Activated CD4-positive, alpha-beta T cell treated with anti-CD3 and anti-CD28 coated beads, Interleukin-2, amount 50 U/mL, for 48 hours (primary cell): ENCODE measurements at places on chromosomes 6 and 20.

- no peak for DNase-seq
These were observed 14.4 kb downstream of the SNPH start for GRCh38 chr20:1280195-1281102.

GRCh38 chr20:2798814-2799213, 1.6 kb downstream of the CPXM1 start:
- DNase-seq = no peak

DNA sequence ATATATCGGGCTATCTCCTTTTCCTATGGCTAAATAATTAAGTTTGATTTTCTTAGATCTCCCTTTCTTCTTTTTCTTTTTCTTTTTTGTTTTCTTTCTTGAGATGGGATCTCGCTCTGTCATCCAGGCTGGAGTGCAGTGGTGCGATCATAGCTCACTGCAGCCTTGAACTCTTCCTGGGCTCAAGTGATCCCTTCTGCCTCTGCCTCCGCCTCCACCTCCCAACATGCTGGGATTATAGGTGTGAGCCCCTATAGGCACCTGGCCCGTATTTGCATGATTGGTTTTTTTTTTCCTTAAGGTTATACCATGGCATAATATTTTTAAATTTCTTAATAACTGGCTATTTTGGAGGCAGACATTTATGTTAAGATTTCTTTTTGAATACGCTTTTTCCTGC, 106.3 kb downstream of the SCAF8 start:
- DNase-seq = no peak

DNA sequence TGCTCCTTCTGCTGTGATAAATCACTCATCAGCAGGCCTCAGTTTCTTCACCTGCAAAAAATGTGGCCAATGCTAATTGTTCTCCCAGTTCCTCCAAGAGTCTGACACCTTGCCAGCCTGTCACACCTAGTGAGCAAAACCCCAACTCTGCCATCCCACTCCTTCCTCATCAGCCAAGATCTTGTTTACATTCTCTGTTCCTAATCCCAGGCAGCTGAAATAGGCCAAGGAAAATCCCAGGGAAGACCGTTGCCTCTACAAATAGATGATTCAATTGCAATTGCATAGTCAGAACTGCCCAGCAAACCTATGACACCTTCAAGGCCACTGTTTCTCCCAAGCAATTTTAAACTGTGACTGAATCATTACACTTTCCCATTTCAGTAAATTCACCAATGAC, 78.7 kb downstream of the GMDS start:
- no peak for DNase-seq

GRCh38 chr6:31690231-31691077, 9.6 kb upstream of the LY6G5C start:
- no peak for DNase-seq

DNA sequence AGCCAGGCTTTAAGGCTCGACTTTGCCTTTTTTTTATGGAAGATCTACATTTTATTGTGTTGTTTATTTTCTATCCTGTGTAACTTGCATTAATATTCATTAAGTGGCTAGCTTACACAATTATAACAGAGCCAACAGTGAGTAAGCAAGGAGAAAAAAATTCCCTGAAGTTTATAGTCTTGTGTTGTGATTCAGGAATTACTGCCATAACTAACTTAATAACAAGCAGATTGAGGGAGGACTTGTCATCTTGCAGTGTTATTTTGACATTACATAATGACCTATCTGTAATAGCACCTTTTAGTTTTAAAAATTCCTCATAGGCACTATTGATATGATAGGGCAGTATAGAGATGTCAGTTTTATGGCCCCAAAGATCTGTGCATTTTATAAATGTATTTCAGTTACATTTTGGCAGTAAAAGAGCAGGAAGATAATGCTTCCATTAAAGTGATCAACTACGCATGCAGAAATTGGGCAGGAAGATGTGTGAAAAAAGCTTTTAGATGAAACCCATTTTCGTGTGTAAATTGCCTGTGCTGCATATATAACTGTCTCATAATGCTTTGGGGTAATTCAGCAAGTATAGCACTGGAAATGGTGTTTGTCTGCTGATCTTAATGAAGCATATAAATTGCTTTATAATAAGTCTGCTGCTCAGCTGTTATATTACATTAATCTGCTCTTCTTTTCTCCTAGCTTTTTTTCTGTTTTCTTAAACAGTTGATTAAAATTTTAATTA, 123.0 kb downstream of the SMAP1 start:
- DNase-seq = no peak

- DNase-seq = no peak
These were observed 200.7 kb upstream of the BMP2 start for GRCh38 chr20:6566821-6567220.

- DNase-seq = peak; percentile 61
These were observed 66.7 kb downstream of the RPP21 start for GRCh38 chr6:30411515-30412207.

DNA sequence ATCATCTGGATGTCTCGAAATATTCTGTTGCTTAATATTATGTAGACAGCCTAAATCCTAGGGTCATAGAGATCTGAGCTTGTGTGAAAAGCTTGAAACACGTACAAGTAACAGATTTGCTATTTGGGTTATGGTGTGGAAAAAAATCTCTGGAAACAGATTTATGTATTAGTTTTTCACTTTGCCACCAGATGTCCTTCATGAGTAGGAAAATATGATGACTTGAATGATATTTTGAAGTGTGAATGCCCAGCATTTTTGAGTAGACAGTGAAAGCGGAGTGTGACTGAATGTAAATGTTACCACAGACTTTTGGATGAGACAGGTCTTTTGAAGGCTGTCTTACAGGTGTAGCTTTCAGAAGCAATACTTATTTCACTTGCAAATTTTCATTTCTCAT, 4.2 kb upstream of the BMP6 start:
- DNase-seq = no peak

- no peak for DNase-seq
These were observed 23.3 kb downstream of the NAPB start for GRCh38 chr20:23397961-23398360.

- no peak for DNase-seq
These were observed 47.1 kb upstream of the EDN3 start for GRCh38 chr20:59253325-59253724.

DNA sequence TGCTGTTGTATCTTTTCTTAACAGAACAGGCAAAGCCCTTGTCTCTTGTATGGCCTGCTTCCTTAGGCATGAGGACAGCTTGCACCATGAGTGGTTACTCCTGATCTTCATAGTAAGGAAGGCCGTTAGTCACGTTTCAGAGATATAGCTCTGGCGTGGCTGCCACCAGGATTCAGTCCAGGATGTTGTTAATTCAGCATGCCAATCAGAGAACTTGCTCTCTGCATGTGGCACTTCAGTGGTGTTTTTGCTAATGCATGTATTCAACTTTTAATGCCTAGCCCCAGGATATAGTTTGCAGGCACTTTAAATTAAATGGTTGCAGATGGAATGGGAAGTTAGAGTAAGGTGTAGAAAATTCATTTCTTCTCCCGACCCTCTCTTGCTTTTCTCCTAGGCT, 20.0 kb downstream of the ARFGEF2 start:
- no peak for DNase-seq

- DNase-seq = no peak
These were observed 1.7 kb upstream of the MMP24OS start for GRCh38 chr20:35279533-35280174.

- DNase-seq = no peak
These were observed 43.1 kb downstream of the CD109 start for GRCh38 chr6:73739096-73739495.

- no peak for DNase-seq
These were observed 230.7 kb downstream of the PHACTR1 start for GRCh38 chr6:12947151-12947871.

- no peak for DNase-seq
These were observed 315.3 kb upstream of the SLC35B3 start for GRCh38 chr6:8750627-8751026.

GRCh38 chr6:1834207-1834606, 224.5 kb downstream of the FOXC1 start:
- DNase-seq = no peak

GRCh38 chr6:84218091-84218490, 9.4 kb downstream of the CEP162 start:
- DNase-seq = no peak

GRCh38 chr6:156774863-156775405, 2.2 kb upstream of the ARID1B start:
- no peak for DNase-seq

DNA sequence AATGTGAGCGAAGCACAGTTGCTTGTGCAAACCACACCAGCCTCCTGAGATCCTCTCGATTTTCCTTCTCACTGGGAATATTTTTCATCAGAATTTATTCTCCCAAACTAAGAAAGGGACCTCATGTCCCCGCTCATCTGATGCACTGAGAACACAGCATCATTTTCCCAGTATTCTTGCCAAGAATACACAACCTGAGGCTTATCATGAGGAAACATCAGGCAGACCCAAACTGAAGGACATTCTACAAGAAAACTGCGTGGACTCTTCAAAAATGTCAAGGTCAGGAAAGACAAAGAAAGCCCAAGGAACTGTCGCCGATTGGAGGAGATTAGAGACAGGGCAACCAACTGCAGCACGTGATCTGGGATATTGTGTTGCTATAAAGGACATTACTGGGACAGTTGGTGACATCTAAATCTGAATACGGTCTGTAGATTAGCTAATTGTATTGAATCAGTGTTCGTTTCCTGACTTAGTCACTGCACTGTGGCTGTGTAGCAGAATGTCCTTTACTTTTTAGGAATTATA, 72.3 kb downstream of the SNX5 start:
- no peak for DNase-seq

GRCh38 chr6:27263886-27264285, 16.4 kb downstream of the PRSS16 start:
- no peak for DNase-seq

DNA sequence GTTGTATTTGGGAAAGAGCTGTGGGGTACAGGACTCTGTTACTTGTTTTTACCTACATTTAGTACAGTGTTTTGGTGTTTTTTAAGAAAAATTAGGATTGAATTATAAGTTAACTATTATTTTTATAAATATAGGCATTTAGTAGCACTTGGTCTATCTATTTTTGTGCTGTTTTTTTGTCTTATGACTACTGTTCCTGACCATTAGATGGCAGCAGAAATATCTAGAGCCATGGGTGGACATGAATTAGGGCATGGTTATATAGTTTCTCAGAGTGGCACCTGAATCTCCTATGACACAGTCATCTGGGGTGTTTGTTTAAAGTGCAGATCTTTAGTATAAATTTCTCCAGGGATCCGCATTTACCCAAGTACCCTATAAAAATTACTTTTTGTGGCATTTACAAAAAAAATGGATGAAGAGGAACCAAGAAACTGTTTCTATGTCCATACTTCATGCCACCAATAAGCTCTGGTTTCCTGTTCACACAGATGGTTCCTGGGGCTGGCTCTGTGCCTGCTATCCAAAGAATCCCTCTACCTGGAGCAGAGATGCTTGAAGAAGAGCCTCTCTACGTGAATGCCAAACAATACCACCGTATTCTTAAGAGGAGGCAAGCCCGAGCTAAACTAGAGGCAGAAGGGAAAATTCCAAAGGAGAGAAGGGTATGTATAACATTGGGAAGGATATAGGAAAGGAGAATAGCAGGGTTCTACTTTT, 19.8 kb downstream of the NFYA start:
- DNase-seq = no peak

DNA sequence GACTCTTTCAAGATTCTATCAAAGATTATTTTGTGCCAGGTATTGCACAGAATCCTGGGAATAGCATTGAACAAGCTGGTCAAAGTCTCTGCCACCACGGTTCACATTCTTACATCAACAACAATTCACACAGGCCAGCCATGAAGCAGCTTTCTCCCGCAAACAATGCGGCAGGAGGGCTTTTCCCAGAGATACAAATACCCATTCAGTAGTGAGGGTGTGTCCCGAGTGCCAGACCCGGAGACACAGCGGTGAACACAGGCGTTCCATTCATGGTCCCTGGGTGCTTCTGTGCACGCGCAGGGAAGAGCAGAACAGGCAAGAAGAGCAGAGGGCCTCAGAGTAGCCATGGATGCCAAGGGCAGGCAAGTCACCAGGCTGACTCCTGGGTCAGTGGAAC, 83.3 kb upstream of the PDE10A start:
- DNase-seq = no peak

GRCh38 chr6:10310826-10311225, 104.0 kb downstream of the TFAP2A start:
- no peak for DNase-seq

DNA sequence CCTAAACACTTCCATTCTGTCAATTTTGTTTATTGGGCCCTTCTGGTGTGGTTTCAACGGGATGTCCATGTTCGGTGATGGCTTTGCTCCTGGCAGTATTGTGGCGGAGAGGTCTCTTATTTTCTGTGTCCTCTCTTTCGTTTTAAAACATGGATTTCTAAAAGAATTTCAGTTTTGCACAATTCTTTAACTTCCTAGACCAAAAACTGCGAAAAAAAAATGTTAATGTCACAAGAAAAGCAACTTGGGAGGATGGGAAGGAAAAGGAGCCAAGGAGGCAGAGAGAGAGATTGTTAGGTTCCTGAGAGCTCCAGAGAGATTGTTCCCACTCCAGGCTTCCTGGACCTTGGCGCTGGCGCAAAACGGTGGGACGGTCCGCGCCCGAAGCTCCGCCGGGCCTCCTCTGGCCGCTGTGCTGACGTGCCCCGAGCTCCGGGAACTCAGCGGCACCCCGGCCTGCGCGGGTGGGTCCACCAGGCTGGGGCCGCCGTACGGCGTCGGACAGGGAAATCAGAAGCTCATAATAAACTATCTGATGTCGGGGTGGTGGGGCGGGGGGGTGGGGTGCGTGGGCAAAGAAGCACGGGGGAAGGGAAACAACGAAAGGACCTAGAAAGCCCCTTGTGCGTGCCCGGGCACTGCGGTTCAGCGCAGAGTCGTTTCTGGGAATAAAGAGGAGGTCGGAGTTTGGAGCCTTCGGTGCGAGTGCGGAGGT, 951 bp upstream of the OLIG3 start:
- DNase-seq = no peak

GRCh38 chr20:37418591-37419109, 72.7 kb downstream of the SRC start:
- no peak for DNase-seq

DNA sequence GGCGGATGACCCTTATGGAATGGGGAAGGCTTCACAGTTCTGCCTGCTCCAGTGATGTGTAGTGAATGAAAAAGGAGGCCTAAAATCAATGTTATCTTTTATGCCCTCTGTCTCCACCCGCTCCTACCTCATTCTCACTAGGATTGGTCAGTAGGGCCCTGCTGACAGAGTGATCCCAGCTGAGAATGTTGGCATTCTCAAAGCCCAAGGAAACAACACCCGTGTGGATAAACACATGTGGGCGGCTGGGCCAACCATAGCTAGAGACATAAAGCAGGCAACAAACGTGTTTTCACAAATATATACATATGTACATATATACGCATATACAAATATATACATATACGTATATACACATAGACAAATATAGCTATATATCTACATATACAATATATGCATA, 4.5 kb downstream of the RIPK1 start:
- no peak for DNase-seq
